BJ (cell line): ENCODE measurements at places on chromosomes 2 and 18.

DNA sequence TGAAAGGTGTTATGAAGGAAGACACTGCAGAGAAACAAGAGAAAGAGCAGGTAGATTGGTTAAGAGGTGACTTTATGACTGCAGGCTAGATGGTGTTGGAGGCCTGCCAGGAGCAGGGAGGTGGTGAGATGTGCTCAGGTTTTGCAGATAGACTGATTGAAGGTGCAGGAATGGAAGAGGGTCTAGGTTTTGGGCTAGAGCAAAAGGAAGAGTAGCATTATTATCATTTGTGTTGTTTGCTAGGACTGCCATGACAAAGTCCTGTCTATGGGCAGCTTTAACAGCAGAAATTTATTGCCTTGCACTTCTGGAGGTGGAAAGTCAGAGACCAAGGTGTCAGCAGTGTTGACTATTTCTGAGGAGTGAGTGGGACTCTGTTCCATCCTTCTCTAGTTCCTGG is 172.9 kb upstream of the SOX11 start:
- no peak for DNase-seq

DNA sequence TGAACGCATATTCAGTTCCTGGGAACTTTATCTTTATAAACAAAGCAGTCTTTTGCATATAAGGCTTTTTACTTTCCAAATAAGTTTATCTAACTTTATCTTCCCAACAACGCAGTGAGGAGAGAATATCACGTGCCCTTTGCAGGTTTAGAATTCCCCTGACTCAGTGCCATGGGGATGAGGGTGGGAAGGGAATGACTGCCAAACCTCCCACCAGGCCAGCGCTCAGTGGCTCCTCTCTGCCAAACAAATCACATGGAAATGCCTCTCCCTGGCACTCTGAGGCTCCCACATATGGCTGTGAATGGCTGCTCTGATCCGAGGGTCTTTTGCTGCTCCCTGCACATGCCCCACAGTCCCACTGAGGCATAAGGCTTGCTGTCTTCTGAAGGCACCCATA is 158.3 kb downstream of the DNAH6 start:
- no peak for DNase-seq

- no peak for DNase-seq
Measured at GRCh38 chr18:48835119-48835518, 115.6 kb downstream of the SMAD7 start.

- no peak for DNase-seq
Measured at GRCh38 chr2:232869138-232870017, 686 bp upstream of the SNORC start.

GRCh38 chr2:42931818-42932195 is 139.4 kb upstream of the HAAO start:
- DNase-seq: no peak

- DNase-seq: no peak
Measured at GRCh38 chr2:47193607-47194006, 38.5 kb upstream of the STPG4 start.
